HuH-7.5 (cell line): ENCODE measurements at places on chromosomes 1 and 21.

- DNase-seq = no peak
Measured at GRCh38 chr1:172547071-172547470, 14.1 kb downstream of the SUCO start.

DNA sequence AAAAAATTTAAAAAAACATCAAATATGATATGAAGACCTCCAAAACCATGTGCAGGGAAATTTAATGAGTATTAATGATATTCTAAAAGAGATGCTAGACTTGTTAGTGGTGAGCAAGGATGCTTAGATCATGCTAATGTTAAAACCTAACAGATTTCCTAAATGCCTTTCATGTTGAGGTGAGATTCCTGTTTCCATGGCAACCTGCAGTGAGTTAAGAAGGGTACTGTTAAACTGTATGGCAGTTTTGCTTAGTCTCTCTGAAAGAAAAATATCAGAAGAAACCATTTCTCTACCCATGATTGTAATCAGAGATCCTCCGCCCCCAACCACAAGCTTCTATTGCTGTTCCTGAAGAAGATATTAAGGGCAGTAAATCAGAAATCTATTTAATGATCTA, 321.6 kb upstream of the LRRC7 start:
- DNase-seq = no peak

DNA sequence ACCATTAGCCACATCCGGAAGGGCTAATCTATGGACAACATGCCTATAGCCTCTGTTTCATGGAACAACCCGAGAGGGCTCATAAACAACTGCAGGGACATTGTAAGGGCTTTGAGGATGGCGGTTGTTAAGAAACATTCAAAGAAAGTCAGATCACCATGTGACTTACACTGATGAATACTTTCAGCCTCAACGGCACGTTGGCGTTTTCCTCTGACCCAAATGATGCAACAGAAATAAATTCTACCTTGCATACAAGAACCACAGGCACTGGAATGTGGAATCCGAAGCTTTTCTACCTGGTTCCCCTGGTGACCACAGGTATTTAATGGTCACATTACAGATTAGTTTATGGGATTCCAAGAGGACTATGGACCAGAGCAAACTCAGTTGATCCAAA, 107.0 kb downstream of the CLIC6 start:
- no peak for DNase-seq

- no peak for DNase-seq
Measured at GRCh38 chr1:53254011-53254640, 15.8 kb upstream of the MAGOH start.

GRCh38 chr21:32469628-32470027, 57.1 kb downstream of the EVA1C start:
- DNase-seq = no peak

GRCh38 chr21:34916446-34916845, 132.7 kb downstream of the RUNX1 start:
- no peak for DNase-seq

- peak; percentile 68 for DNase-seq
Measured at GRCh38 chr1:19918057-19918456, 5.4 kb downstream of the PLA2G2E start.

DNA sequence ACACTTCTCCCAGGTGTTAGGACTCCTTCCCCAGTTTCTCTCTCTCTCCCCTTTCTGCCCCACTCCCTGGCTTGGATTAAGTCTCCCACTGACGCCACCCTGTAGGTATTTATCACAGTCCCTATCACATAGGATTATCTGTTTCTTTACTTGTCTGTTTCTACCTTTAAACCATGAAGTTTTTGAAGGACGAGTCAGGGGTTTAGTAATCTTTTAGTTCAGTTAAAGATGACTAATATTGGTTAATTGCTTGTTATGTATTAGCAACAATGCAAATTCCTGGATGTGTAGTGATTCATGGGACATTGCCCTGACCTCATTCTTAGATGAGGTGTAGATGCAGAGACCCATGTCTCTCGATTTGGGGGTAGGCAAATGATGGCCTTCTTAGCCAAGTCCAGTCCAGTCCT, 6.4 kb downstream of the LAMC1 start:
- no peak for DNase-seq

- DNase-seq = no peak
Measured at GRCh38 chr1:61330018-61330417, 247.7 kb downstream of the NFIA start.

- no peak for DNase-seq
Measured at GRCh38 chr21:44742418-44743153, 31.2 kb upstream of the TSPEAR start.

- no peak for DNase-seq
Measured at GRCh38 chr1:115337633-115338456, at the start of gene NGF. Gene NGF (minus strand): TSS chr1:115338249. CDS start chr1:115286795, 51,454 bp downstream.

DNA sequence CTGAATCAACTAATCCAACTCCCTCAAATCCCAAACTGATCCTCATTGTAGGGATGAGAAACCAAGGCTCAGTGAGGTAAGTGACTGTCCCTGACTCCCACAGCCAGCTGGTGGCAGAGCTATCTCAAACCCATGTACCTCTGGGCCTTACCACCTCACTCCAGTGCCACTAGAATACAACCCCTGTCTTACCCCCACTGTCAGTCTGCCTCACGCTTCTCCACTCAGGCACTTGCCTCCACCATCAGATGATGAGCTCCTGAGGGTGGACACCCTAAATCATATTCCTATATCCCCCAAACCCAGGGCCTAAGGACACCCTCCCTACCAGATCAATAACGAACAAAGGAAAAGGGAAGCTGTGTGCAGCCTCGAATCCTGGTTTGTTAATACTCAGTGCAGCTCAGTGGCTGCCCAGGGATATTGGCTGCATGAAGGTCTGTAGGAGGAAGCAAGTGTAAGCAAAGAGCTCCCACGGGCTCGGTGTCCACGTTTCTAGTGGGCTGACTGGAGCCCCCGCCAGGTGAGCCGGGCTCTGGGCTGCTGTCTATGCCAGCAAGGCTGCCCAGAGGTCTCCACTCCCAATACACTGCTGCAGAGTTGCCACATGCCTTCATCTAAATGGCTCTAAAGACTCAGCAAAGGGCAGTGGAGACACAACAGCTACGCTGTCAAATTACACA, 533.4 kb downstream of the MATN1 start:
- DNase-seq = no peak

DNA sequence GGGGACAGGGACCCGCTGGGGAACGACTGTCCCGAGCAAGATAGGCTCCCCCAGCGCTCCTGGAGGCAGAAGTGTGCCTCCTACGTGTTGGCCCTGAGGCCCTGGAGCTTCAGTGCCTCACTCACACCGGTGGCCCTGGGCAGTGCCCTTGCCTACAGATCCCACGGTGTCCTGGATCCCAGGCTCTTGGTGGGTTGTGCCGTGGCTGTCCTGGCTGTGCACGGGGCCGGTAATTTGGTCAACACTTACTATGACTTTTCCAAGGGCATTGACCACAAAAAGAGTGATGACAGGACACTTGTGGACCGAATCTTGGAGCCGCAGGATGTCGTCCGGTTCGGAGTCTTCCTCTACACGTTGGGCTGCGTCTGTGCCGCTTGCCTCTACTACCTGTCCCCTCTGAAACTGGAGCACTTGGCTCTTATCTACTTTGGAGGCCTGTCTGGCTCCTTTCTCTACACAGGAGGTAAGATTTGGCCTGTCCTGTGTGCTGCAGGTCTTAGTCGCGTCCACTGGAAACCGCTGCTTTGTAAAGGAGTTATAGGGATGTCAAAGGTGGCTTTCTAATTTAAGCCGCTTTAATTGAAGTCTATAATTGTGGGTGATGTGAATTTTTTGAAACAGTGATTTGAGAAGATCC, 717 bp downstream of the UBIAD1 start:
- DNase-seq = peak; percentile 25

GRCh38 chr21:28516991-28517592, 475.6 kb downstream of the LTN1 start:
- peak; percentile 15 for DNase-seq

DNA sequence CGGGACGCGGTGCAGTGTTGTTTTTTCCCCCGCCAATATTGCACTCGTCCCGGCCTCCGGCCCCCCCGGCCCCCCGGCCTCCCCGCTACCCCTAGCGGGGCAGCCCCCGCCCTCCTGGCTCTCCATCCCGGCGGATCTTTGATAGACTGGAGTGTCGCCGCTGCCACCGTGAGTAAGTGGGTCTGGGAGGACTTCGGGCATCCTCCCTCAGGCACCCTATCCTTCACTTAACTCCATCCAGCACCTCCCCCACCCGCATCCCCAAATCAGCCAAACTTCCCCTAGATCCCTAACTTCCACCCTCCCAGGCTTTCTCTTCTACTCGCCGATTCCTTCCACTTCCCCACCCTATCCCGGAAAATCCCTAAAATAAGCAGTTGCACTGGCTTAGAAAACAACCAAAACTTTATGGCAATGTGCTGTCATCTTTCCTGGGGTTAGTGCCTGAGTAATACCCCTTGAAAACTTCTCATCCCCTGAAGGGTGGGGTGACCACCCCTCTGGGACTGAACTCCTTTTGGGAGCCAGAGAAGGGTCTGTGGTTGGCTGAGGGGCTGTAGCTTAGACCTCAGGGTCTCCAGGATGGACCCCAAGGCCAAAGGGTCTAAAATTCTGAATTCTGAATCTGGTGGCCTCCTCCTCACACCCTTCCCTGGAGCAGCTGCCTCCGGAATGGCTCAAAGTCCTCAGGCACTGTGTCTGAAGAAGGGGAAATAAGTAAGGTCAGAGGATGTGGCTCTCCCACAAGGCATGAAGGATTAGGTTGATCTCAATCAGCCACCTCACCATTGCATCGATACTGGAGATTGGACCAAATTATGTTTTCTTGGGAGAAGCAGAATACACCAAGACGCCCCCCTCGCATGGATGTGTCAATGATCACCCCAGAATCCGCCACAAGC, 12.2 kb downstream of the THBS3 start:
- peak; percentile 66 for DNase-seq

DNA sequence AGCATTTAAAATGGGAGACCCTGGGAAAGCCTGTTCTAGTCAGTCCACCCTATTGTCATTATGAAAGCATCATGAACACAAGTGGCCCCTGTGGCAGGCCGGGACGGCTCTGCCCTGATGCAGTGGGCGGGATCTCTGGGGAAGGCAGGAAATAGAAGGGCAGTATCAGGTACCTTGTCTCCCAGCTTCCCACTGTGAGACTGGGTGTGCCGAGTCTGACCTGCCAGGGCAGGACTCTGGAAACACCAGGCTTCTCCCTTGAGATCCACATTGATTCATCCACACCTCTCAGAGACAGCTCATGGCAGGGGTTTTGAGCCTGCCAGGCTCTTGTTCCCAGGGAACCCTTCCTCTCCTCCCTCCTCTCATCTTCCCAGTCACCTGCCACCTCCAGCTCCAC, 24.5 kb upstream of the GNPAT start:
- no peak for DNase-seq

DNA sequence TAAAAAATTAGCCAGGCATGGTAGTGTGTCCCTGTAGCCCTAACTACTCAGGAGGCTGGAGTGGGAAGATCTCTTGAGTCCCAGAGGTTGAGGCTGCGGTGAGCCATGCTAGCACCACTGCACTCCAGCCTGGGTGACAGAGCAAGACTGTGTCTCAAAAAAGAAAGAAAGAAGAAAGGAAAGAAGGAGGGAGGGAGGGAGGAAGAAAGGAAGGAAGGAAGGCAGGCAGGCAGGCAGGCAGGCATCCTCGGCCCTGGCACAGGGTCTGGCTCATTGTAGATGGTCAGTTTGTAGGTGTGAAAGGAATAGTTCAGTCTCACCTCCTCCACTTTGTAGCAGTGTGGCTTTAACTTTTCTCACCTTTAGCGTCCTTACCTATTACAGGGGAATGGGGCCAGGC, 25.0 kb downstream of the NAV1 start:
- DNase-seq = no peak

- DNase-seq = no peak
Measured at GRCh38 chr21:37389456-37389855, 22.9 kb downstream of the DYRK1A start.
